ENCODE measurements at places on chromosomes 2 and 18.

- DNase-seq, result no peak
These were observed 145.5 kb upstream of the ITGA6 start for GRCh38 chr2:172281648-172282570.

- no peak for DNase-seq
These were observed 95.3 kb upstream of the RNF152 start for GRCh38 chr18:61988100-61988499.

DNA sequence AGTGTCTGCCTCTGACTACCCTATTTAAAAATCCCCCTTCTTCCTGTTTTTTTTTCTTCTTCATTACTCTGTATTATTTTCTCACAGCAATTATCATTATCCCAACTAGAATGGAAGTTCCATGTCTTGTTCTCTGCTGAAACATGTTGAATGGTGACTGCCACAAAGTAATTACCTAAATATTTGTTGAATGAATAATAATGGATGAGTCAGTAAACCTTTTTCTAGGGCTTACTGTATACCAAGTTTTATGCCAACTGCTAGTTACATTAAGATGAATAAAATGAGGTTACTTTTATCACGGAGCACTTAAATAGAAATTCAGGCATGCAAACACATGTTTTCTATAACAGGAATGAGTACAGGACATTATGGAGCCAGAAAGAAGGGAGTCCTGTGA lies 490.6 kb downstream of the THSD7B start:
- DNase-seq, result no peak

DNA sequence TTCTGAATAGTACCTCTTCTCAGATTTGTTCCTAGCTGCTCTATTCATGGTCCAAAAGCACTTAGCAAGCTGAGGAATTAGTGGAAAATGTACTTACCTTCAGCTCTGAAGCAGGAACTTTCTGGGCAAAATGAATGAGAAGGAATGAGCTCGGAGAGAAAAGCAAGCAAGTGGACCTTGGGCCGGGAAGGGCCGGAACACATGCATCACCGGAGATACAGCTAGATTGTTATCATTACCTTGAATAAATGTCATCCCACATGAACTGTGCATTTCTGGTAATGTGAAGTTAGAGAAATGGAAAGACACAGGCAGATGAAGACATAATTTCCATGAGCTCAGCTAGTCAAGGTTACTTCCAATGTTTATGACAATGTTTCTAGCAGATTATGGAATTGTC lies at the start of gene MC2R:
TSS of gene MC2R (minus strand) at position 146 of the 400 bp plus-strand sequence. CDS start 30,018 bp downstream, outside the sequence.
- DNase-seq, result no peak

DNA sequence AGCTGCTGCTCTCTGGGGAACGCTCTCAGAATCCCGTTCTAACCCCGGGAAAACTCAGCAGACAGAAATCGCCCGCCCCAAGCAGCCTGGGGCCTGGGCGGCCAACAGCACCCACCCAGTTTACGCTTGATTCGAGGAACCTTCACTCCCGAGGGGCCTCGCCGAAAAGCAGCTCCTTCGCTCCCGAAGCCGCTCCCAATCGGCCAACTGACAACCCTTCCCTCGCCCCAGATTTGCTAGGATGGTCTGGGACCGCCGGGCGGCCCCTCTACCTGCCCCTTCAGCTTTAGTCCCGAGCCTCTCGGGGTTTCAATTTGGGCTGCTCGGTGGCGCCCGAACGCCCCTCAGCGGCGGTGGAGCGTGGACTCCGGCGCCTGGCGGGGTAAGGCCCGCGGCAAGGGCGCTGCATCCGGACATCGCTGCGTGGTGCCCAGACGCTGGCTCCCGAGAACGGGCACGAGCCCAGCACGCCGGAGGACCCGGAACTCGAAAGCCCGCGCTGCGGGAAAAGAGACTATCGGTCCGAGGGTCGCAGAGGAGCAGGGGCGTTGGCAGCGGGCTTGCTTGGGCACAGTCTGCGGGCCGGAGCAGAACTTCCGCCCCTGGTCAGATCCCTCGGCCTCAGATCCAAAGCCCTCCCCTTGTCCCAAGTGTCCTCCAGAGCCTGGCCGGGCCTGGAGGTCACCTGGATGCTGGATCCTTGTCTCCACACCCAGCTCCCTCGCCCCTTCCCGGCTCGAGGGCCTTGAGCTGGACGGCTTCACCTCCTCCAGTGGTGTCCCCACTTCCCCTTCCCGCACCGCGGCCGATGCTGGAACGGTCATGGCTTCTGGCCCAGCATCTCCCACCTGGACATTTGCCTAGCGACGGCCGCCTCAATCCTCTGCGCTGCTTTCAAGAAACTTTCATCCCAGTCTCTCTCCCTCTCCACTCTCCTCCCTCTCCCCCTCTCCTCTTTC lies 3.0 kb upstream of the OTX1 start:
- no peak for DNase-seq

DNA sequence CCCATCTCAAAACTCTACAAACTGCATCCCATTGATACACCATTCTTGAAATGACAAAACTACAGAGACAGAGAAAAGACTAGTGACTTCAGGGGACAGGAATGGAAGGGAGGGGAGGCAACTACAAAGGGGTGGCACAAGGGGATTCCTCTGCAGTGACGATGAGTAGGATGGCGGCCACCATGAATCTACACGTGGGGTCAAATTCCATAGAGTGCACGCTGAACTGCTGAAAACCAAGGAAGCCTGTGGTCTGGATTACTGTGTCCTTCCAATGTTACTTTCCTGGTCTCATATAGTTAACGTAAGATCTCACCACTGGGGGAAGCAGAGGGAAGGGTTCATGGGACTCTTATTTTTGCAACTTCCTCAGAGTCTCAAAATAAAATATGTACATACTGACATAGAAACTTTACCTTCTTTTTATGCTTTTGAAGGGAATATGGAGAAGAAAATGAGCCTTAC lies 23.6 kb downstream of the COX7A2L start:
- no peak for DNase-seq
